ENCODE measurements at places on chromosomes 6 and 20.

DNA sequence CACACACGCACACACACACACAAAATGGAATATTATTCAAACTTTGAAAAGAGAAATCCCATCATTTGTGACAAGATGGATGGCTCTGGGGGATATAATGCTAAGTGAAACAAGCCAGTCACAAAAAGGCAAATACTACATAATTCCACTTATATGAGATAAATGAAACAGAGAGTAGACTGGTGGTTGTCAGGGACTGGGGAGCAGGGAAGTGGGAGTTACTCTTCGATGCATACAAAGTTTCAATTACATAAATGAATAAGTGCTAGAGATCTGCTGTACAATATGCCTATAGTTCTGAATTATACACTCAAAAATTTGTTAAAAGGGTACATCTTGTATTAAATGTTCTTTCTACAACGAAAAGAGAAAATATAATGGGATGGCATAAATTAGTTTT lies 58.1 kb upstream of the PLN start:
- no peak for DNase-seq

- no peak for DNase-seq
Measured at GRCh38 chr6:157443066-157443800, 62.2 kb downstream of the ZDHHC14 start.

DNA sequence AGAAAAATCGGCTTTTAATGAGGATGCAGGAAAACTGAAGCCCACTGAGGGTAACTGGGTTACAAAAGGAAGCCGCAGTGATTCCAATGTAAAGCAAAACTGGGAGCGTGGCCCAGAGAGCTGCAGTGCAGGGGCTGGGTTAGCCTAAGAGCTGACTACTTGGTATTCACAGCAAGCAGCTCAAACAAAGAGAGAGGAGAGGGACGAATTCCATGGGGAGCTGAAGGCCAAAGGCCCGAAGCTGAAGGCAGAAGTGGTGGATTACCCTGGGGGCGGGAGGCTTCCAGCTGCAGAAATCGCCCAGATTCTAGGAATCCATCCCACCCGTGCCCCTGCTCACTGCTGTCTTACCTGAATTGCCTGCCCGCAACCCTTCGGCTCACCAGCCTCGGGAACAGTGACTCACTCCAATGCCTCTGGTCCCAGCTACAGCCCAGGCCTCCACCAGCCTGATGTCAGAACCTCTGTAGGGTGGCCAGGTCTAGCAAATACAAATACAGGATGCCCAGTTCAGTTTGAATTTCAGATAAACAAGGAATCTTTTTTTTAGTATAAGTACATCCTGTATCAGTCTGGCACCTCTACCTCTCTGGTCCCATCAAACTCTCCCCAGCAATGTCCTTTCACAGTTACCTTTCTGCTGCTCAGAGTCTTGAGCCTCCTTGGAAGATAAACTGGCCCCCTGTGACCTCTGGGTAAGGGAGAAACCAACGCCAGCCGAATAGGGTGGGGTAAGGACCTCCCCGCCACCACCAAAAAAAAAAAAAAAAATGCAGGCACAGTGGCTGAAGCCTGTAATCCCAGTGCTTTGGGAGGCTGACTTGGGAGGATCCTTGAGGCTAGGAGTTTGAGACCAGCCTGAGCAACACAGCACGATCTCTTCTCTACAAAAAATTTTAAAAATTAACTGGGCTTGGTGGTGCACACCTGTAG lies 14.6 kb upstream of the ZMYND8 start:
- DNase-seq: no peak

DNA sequence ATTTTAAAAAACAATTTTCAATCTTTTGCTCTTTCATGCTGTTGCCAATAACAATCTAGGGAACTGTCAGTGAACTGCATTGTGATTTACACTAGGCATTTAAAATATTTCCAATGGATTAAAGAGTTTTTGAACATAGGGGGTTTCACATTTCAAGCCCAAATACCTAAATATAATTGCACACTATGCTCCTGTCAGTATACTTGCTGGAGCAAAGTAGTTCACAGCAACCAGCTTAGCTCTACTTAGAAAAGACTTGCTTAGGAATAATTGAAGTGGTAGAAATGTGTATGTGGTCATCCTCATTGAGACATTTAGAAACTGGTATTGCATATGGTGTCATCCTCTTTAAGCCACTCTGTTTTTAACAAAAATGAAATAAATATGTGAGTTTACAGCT lies 41.7 kb upstream of the REV3L start:
- DNase-seq: no peak

- no peak for DNase-seq
Measured at GRCh38 chr6:106966671-106967640, 7.6 kb downstream of the CD24 start.

DNA sequence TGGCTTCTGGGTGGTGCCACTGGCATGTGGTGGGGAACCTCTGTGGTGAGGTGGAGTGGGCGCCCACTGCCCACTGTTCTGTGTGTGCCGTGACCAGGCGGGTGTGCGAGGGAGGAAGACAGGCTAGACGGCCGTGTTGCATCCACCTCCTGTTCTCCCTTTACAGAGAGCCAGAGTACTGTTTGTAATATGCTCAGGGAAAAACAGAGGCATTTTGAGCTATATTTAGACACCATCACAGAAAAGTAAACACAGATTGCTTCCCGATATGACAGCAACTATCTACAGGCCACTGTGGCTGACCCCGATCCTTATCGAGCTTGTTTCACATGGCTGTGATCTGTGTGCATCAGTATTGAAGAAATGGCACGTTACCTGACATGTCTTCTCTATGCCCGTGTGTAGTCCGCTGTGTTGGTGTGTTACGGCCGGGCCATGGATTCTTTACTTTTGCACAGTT lies 45.6 kb downstream of the ARID1B start:
- DNase-seq: no peak

DNA sequence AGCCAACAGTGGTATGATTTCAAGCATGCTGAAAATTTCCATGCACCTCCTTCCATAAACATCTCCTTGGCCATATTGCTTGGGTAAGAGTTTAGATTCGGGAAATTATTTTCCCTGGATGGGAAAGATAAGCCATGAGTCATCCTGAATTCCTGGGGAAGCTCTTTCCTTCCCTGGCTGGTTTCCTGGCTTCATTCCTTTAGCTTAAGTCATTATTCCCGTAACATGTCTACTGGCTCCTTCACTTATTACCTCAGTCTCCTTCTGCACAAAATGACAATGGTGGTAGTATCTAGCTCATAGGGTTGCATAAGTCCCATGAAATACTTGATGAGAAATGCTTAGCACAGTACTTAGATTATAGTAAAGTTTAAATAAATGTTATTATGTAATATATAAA lies 27.6 kb downstream of the TINAG start:
- no peak for DNase-seq

- DNase-seq: no peak
Measured at GRCh38 chr6:133396984-133397348, 155.8 kb downstream of the EYA4 start.

GRCh38 chr6:137119196-137120104 lies 54.0 kb downstream of the IL22RA2 start:
- no peak for DNase-seq

GRCh38 chr6:142030115-142030619 lies 102.6 kb upstream of the GJE1 start:
- DNase-seq: no peak

GRCh38 chr6:6565069-6565468 lies 23.5 kb upstream of the LY86 start:
- no peak for DNase-seq

Data from CD4-positive, alpha-beta T cell treated with Interleukin-6 for 4 hours (primary cell).